ENCODE measurements at places on chromosomes 2 and 18. TPM values are rescaled to one million over a fixed set of nuclear protein-coding genes. Genes with fewer than 3 reads are reported as not detected.

- DNase-seq: no peak
Measured at GRCh38 chr2:205119136-205119535, 563.2 kb upstream of the NRP2 start.

DNA sequence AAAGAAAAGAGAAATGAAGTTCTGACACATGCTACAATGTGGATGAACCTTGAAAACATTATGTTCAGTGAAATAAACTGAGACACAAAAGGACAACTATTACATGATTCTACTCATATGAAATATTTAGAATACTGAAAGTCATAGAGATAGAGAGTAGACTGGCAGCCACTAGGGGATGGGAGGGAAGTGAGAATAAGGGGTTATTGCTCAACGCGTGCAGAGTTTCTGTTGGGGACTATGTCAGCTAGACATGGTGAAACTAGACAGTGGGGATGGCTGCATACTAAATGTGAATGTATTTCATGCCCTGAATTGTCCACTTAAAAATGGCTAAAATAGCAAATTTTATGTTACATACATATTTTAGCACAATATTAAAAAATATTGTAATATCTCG, 108.7 kb upstream of the ATL2 start:
- DNase-seq: no peak

DNA sequence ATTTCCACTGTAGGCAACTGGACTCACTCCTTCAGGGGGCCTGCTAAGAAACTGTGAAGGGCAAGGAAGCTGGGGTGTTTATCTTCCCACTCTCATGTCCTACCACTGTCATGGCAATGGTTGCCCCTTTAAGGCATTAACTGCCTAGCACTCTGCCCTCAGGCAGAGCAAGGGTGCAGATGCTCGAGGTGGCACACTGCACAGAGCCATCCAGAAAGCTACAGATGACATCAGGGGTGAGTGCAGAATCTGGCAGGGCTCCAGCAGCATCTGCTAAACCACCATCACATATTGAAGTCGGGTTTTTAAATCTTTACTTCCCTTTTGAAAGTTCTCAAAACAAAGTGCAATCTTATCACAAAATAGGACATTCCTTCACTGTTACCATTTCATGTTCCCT, 75.4 kb downstream of the RAPGEF4 start:
- no peak for DNase-seq

Gene TEX44
- polyA plus RNA-seq: not detected

GRCh38 chr2:199405241-199405640, 52.5 kb downstream of the SATB2 start:
- DNase-seq: no peak

DNA sequence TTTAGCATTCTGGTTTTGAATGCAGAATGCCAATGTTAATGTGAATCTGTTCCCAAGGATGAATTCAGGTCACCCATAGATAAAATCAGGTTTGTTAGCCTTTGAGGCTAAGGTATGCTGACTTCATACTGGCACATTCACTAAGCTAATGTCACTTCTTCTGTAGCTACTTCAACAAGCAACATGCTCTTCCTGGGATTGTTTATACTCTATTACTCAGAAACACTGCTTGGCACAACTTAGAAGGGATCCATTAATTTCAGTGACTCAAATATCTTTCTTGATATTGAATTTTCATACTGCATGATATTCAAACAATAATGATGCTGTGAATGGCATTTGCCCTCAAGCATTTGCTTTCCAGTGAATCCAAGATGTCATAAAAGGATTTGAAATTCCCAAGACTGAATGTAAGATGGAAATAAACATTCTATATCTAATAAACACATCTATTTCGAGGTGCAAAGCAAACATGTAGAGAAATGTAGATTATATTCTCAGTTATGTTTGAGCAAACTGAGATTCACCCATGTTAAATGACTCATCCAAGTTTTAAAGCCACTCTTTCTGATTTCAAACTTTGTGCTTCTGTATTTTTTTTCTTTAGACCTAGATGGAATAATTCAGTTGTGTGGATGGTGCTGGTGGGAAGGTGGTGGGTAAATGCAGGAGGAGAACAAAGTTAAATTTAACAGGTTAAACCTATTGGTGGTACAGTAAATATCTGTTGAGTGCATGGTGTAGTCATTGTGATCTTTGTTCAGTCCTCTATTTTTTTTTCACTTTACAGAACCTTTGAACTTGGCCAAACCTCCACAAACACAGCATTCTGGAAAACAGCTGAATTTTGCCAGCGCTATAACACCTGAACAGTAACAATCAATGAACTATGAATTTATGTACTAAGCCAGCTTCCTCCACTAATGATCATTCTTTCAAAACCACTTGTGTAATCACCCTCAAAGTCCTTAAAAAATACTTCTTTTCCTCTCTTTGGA, 162.1 kb upstream of the XIRP2 start:
- DNase-seq: no peak

Gene MC5R
- not detected for polyA plus RNA-seq

Gene NDUFV2
- polyA plus RNA-seq: 114 TPM

DNA sequence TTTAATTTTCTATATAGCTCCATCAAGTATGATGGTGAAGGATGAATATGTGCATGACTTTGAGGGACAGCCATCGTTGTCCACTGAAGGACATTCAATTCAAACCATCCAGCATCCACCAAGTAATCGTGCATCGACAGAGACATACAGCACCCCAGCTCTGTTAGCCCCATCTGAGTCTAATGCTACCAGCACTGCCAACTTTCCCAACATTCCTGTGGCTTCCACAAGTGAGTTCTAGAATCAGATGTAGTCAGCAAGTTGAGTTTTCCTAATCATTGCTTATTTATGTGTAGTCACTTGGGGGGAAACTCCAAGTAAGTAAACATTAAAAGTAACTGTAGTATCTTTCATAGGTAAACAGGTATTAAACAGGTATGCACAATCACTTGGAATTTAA, 24.8 kb downstream of the SMAD4 start:
- no peak for DNase-seq
